Kidney capillary endothelial cell (primary cell): ENCODE measurements at places on chromosomes 5 and 9.

GRCh38 chr9:81600631-81601030, 88.7 kb downstream of the TLE1 start:
- DNase-seq, result no peak

- DNase-seq, result no peak
These were observed 5.7 kb upstream of the BHMT start for GRCh38 chr5:79105868-79106267.

DNA sequence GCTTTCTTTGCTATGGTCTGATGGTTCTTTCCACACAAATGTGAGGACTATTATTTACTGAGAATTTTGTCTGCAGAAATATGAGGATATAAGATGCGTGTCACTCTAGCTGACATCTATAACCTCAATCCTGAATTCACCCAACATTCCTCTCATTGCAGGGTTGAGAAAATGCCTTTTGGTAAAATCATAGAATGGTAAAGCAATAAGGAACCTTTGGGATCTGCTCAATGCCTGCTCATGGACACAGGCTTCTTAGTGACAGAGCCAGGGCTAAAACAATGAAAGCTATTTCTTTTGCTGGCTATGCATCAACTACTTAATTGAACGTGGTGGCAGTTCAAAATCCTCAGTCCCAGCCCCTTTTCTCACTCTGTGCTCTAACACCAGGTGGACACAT, 199.6 kb downstream of the GAS1 start:
- no peak for DNase-seq

DNA sequence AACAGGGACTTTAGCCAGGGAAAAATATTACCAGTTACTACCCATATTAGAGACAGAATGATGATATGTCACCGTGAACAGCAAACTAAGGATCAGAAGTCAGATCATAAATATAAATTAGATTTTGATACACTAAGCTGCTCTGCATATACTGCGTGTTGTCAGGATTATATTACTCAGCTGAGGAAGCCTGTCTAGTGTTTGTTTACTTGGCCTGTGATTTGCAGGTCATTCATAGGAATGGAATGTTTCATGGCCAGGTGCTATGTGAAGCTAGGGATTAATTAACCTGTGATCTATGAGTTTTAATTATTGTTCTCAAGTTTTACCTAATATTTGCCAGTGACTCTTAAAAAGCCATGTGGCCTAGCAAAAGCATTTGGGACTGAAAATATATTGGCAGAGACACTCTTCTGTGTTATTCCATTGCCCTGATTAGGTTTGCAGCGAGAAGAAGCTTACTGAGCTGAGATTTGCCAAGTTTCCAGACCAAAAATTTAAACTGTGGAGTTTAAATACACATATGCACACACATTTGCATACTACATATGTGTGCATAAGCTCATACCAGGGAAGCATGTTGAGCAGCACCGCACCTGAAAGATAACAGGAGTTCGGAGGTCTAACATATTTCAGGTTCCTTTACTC, 496.3 kb upstream of the GRIA1 start:
- DNase-seq, result no peak

DNA sequence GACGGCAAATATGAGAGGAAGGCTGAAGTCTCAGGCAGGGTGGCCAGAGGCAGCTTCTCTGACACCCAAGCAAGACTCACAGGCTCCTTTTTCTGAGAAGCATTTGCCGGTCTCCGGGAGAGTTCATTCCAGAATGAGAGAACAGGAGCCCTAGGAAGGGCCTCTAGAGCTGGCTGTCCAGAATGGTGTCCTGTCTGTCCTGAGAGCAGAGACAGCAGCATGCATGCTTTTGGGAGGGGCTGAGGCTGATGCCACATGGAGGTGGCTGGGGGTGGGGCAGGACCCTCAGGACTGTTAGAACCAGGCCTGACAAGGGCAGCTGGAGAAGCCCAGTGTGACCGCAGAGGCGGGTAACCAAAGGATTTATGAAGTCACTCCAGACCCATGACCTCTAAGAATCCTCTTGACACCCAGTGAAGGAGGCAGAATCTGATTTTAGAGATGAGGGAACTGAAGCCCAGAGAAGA, 60.0 kb downstream of the SHB start:
- DNase-seq, result no peak

GRCh38 chr5:37789991-37790390, 49.9 kb downstream of the GDNF start:
- DNase-seq, result no peak

DNA sequence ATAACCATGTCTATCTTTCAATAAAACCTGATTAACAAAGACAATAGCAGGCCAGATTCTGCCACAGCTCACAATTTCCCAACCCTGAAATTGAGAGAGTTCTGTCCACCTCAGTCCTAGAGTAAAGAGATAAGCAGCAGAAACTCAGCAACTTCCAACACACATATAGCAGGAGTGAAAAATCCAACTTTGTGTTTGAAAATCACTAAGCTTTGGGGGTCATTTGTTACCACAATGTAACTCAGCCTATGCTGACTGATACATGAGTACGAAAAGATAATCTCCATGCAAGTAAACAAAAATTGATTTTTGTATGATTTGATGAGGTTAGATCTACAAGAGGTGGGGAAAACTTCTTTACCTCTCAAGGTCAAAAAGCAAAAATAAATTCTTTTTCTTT, 231.0 kb upstream of the DAPK1 start:
- DNase-seq, result no peak

GRCh38 chr9:126058591-126058990, 268.0 kb upstream of the MVB12B start:
- no peak for DNase-seq

GRCh38 chr5:53928641-53929040, 368.2 kb downstream of the NDUFS4 start:
- DNase-seq, result no peak

DNA sequence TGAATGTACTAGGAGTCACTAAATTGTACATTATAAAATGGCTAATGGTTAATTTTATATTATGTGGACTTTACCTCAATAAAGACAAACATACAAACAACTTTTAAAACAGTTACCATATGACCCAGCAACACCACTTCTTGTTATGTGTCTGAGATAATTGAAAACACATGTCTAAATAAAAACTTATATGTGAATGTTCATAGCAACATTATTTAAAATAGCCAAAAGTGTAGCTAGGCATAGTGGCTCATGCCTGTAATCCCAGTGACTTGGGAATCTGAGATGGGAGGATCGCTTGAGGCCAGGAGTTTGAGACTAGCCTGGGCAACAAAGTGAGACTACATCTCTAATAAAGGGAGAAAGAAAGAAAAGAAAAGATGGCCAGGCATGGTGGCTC, 22.9 kb downstream of the SLC35A4 start:
- DNase-seq, result no peak

DNA sequence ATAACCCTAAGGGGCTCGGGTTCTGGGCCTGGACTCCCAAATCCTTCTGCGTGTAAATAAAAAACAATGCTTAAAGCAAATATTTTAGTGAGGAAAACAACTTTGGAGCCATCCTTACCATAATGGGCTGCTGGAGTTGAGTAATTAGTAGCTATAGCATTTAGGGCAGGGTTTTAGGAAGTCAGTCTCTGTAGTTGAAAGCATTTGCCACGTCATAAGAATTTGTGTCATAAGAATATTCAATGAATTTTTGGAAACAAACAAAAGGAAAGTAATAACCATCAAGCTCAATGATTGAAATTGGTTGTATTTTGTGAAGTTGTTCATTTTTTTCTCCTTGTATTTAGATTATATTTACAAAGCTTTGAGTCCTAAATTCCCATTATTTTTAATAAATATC, 114.8 kb upstream of the ELL2 start:
- DNase-seq, result no peak

GRCh38 chr5:98767581-98767980, 5.9 kb upstream of the RGMB start:
- DNase-seq, result no peak

DNA sequence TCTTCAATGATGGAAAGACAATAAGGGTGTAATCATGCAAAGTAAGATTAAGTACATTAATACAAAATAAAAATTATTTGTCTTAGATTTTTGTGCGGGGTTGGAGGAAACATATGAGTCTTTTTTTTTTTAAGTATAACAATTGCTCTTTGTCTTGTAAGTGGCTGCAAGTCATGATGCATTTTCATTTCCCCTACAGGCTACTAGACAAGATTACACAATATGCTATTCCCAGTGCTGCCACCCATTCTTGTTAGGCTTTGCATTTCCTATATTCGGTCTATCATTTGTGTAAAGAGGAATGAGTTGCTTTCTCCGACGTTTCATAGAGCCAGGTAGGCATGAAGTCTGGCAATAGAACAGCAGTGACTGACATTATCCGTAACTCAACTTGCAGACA, 294.2 kb upstream of the CYLC2 start:
- no peak for DNase-seq

DNA sequence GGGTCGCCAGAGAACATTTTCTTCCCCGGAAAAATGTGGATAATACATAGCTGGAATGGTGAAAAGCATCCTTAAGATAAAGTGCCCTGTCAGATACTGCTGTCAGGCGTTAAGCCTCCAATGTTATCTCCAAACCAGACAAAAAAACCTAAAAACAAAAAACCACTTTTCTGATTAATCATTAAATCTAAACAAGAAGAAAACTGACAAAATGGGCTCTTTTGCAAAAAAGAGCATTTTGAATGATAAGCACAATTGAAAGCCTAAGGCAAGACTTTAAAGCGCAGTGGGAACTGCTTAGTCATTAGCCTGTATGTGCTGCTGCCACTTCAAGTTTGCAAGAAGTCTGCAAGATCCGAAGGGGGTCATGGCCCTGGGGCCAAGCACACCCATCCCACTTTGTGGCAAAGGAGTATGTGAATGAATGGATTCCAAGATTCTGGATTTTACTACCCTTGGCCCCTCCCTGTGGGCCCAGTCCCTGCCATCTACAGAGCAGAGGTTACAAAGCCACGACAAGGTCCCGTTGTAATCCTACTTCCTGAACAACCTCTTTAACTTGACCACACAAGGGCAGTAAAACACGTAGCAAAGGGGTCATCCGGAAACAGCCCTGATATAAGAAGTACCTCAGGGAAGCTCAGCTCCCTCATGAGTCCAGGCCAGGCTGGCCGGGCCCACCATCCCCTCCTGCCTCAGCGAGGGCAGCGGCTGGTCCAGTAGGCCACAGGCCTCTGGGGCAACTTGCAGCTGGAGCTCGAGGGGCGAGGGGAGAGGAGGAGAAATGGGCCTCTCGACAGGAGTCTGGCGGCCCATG, 29.7 kb downstream of the SHB start:
- DNase-seq, result peak; percentile 48

DNA sequence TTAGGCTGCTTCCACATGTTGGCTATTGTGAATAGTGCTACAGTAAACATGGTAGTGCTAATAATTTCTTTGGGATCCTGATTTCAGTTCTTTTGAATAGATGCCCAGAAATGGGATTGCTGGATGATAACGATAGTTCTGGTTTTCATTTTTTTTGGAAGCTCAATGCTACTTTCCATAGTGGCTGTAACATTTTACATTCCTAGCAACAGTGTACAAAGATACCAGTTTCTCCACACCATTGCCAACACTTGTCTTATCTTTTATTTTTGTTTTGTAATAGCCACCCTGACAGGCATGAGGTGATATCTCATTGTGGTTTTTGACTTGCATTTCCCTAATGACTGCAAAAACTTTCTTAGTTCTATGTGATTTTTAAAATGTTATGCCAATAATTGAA, 68.8 kb upstream of the LRRC70 start:
- DNase-seq, result no peak

DNA sequence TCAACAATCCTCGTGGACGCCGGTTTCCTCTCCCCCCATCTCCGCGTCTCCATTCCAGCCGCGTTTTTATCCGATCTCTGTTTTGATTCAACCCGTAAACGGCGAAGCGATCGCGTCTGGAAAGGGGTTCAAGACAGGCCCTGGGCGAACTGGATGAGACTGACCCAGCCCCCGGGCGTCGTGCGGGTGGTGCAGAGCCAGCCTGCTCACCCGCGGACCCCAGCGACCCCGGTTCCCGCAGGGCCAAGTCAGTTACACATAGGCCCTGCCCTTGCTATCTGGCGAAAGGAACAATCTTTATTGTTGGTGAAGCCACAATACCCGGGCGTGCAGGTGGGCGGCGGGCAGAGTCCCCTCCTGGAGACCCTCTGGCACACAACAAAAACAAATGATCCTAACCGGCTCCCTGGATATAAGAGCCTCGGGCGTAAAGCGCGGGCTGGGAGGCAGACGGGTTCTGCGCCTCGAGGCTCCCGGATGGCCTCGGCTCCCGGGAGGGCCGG, 1.8 kb downstream of the TLX3 start:
- no peak for DNase-seq

DNA sequence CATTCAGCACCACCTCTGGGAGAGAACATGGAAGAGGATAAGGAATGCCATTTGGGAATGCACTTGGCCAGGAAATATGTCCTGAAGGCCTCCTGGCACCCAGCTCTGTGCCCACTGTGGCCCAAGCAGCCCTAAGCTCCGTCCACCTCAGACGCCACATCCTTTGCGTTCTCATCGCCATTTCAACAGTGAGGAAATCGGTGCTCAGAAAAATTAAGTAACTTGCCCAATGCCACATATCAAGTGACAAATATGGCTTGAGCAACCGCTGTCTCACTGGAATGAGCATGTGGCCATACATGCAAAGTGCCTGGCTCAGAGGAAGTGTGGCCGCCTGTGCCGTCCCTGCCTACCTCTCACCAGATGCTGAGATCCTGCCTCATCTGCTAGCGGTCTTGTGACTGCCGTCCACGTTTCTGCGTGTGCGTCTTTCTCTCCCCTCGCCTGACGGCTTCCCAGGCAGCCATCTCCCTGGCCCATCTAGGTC, 984 bp upstream of the DOK3 start:
- no peak for DNase-seq

DNA sequence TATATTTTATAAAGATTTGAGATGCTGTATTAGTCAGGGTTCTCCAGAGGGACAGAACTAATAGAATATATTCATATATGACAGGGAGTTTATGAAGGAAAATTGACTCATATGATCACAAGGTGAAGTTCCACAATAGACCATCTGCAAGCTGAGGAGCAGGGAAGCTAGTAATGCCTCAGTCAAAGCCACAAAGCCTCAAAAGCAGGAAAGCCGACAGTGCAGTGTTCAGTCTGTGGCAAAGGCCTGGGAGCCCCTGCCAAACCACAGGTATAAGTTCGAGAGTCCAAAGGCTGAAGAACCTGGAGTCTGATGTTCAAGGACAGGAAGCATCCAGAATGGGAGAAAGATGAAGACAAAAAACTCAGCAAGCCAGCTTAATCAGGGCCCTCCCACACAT, 382.2 kb downstream of the LRRC70 start:
- no peak for DNase-seq
